ENCODE measurements at places on chromosomes 12 and 14.
A peak's percentile ranks its signal among the peaks of the same experiment; 100 is the strongest.

DNA sequence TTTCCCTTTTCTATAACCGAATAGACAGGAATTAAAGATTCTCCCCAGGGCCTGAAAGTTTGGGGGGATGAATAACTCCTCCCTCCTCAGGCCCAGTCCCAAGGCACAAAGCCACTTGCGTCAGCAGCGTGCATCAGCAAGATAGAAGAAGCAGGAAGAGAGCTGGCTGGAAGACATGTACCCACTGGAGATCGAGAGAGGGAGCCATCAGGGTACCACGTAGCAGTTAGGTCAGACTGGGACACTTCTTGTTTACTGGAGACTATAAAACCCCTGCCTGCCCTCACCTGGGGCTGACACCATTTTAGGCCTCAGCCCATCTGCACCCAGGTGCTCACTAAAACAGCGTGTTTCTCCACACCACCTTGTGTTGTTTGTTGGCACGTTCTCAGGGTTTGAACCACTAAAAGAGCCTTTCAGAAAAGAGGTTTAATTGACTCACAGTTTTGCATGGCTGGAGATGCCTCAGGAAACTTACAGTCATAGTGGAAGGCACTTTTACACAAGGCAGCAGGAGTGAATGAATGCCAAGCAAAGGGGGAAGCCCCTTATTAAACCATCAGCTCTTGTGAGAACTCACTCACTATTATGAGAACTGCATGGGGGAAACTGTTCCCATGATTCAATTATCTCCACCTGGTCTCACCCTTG lies 93.2 kb downstream of the TMTC3 start:
- no peak for DNase-seq

- DNase-seq: no peak
Measured at GRCh38 chr14:95862243-95862642, 14.4 kb upstream of the TUNAR start.

- peak; percentile 48 for DNase-seq
Measured at GRCh38 chr14:45246691-45247090, 6.3 kb downstream of the MIS18BP1 start.

DNA sequence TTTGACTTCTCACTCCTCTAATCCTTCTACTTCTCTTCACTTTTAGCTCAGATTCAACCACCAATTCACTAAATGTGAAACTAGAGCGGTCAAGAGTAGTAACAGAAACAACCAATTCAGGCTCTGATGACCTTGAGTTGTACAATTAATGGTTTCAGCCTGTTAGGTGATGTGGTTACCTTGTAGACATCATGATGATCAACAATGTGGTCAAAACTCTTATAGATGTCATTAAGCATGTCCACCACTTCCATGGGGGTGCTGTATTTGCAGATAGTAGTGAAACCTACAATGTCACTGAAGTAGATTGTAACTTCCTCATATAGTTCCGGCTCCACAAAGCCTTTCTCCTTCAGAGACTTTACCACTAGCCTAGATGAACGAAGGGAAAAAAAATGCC lies 54.1 kb upstream of the PLBD1 start:
- DNase-seq: peak; percentile 42

GRCh38 chr12:53424626-53425514 lies 1.2 kb downstream of the AMHR2 start:
- no peak for DNase-seq
